ENCODE measurements at places on chromosomes 2 and 18. TPM values are rescaled to one million over a fixed set of nuclear protein-coding genes. Genes with fewer than 3 reads are reported as not detected.

The REG3A gene
- not detected for total RNA-seq

DNA sequence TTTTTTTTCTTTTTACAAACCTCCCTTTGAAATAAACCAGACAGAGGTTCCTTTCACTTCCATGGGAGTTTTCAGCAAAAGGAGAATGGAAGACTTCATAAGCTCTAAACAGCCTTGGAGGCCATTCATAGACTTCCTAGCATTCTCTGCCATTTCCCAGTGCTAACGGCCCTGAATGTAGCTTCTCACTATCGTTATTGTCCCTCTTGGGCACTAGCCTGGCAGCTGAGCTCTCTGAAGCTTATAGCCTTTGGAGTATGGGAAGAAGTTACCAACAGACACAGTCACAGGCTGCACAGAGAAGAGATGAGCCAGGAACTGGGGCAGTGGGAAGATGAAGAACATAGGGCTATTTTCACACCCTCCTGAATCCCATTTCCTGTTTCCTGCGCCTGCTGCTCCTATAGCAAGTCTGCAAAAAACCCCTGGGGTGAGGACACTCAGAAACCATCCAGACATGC is 29.1 kb upstream of the EPC2 start:
- DNase-seq = peak; percentile 4

- no peak for DNase-seq
Observed at GRCh38 chr18:57461652-57462269, 26.6 kb downstream of the ONECUT2 start.

- DNase-seq = no peak
Observed at GRCh38 chr2:222864296-222864695, 3.5 kb downstream of the ACSL3 start.

The GALM gene
- 13.0 TPM for total RNA-seq

GRCh38 chr2:53437371-53437770 is 330.2 kb upstream of the CHAC2 start:
- no peak for DNase-seq

DNA sequence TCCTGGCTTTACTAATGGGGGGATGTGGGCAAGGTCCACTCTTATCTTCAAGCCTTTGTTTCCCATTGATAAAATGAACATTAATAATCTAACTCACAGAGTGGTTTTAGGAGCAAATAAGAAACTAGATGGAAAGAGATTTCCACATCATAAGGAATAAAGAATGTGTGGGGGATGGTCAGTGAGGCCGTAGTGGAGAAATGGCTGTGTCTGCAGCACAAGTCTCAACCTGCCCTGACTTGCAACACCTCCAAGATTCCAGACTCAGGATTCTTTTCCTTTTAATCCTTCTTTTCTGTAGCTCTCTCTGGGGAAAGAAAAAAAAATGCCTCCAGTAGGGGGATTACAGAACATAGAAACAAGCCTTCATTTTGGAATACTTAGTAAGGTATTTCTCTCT is 124.2 kb upstream of the MEX3C start:
- no peak for DNase-seq

DNA sequence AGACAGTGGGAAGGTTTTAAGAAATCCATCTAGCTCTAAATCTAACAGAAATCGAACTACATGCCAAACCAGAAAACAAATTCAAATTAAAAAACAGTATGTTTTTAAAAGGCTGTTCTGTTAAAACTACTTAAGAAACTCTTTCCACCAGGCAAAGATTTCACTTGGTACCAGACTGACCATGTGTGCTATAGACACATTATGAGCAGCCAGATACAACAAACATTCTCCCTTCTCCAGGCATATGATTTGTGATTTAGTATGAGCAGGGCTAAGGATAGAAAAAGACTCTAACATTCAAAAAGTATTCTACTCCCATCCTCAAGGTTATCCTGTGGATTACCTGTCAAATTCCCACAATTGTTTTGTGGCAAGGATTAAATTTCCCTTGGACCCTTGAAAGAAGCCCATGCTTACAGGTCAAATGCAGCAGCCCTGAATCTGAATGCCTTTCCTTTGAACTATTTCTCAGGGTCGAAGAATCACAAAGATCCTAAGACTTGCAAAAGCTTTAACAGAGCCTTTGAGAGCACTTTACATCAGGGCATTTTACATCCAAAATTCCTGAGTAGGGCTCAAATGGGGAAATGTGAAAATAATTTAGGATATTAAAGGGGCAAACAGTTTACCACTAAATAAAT is 42.5 kb upstream of the TTC32 start:
- DNase-seq = no peak

The TUBB8B gene
- total RNA-seq = 1.4 TPM

DNA sequence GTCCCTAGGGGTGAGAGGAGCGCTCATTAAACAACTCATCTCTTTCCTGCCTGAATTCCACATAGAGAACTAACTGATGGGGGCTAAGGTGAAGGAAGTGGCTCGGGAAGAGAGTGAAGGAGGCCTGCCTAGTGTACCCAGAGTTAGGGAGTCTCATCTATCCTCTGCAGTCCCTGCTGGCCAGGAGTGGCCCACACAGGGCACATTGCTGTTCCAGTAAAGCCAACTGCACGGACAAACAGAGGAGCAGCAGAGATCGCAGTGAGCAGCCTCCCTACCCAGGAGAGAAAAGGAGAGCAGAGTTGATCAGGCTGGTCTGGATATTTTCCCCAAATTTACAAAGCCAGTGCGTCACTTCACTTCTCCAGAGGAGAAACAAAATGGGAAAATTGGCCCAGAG is 16.9 kb upstream of the FN1 start:
- DNase-seq = no peak

Data from endothelial cell (in vitro differentiated cells).